Thymus (tissue), 14 donors: ENCODE measurements at places on chromosomes 2 and 18. TPM values are rescaled to one million over a fixed set of nuclear protein-coding genes. Genes with fewer than 3 reads are reported as not detected.

DNA sequence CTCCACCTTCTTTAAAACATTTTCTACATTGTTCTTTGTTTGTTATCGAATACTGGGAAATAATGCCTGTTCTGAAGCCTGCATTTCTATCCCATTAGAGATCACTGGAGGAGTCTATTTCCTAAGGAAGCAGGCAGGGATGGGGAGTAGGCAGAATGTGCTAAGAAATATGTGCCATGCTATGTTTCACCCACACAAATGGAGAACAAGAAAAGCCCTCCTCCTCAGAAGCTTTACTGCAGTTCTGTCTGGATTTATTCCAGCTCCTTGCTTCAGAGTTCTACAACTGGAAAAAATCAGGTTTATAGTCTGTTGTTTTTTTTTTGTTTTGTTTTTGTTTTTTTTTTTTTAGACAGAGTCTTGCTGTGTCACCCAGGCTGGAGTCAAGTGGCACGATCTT, 825.1 kb downstream of the SLC4A3 start:
- no peak for DNase-seq

GRCh38 chr2:214341646-214342045, 69.2 kb upstream of the VWC2L start:
- DNase-seq: no peak

DNA sequence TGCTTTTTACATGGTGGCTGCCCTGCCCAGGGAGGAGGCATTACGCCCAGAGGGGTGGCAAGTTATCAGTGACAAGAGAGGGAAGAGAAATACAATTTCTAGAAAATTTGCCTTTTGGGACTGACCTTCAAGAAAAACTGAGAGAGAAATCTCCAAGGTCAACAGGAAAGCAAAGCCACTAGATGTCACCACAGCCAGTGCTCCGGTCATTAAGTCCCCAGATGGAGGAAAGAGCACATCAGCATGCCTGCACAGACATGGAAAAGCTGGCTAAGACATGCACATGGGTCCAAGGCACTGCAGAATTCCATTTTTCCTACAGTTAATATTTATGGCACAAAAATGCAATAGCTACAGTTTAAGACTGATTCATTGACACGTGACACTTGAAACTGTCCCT, 21.0 kb downstream of the FHL2 start:
- DNase-seq: no peak

- no peak for DNase-seq
These were observed 37.3 kb downstream of the CYP27C1 start for GRCh38 chr2:127182626-127183458.

GRCh38 chr2:118048401-118048800, 34.5 kb upstream of the CCDC93 start:
- DNase-seq: no peak

Gene LCLAT1
- 5.0 TPM for polyA plus RNA-seq

DNA sequence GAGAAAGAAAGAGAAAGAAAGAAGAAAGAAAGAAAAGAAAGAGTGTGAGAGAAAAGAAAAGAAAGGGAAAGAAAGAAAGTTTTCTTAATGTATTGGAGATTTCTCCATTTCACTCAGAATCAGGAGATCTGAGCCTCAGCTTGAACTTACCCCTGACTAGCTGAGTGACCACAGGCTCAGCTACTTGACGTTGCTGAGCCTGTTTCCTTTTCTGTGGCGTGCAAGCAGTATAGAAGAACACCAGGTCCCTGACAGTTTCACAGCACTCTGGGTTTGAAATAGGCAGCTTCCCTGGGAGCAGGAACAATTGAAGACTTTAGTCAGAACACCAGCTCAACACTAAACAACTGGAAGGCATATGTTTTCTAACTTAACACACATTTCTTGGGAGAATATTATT, 44.7 kb downstream of the MARCO start:
- DNase-seq: no peak

- no peak for DNase-seq
These were observed 95.1 kb upstream of the NT5C1B start for GRCh38 chr2:18684206-18685038.

Gene STK11IP
- 68.7 TPM for polyA plus RNA-seq

Gene PUM2
- polyA plus RNA-seq: 66.8 TPM
